ENCODE measurements at places on chromosomes 11 and 22.

GRCh38 chr11:120254788-120255518 lies 15.0 kb downstream of the POU2F3 start:
- no peak for DNase-seq

DNA sequence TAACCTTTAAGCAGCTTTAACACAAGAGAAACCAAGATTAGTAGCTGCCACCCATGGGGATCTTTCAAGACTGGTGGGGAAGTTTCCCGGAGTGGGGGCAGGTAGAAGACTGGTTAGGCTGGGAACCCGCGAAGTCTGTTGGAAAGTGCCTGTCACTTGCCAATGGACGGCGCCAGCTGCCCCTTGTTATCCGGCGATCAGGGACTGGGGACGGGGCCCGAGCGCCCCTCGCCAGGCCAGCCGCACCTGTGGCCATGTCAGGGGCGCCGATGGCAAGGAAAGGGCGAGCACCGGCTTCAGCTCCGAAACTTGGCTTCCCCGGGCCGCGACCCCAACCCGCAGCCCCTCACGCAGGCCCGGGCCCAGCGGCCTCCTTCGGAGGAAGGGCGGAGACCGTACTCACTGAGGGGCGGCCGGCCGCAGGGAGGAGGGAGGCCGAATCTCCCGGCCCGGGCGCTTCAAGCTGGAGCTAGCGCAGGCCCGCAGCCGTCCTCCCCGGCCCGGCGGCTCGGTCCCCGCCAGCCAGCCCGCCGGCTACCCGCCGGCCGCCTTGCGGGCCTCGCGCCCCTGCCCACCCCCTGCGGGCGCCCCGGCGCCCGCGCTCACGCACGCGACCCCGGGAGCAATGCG lies 539 bp downstream of the EIF4ENIF1 start:
- DNase-seq, result peak; percentile 32

- DNase-seq, result peak; percentile 83
Measured at GRCh38 chr11:8168485-8169257, at the start of gene RIC3. RIC3 (minus strand) TSS chr11:8169025; CDS start chr11:8168989, 36 bp downstream.

- no peak for DNase-seq
Measured at GRCh38 chr11:70577948-70578347, 179.6 kb downstream of the CTTN start.

DNA sequence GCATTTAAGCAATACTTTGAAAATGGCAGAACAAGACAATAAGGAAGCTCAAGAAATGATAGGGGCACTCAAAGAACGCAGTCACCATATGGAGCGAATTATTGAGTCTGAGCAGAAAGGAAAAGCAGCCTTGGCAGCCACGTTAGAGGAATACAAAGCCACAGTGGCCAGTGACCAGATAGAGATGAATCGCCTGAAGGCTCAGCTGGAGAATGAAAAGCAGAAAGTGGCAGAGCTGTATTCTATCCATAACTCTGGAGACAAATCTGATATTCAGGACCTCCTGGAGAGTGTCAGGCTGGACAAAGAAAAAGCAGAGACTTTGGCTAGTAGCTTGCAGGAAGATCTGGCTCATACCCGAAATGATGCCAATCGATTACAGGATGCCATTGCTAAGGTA lies 51.9 kb downstream of the SPECC1L start:
- DNase-seq, result no peak

GRCh38 chr11:119536801-119537200 lies 113.8 kb upstream of the THY1 start:
- no peak for DNase-seq

GRCh38 chr11:77111277-77111676 lies 8.6 kb downstream of the OMP start:
- DNase-seq, result no peak

DNA sequence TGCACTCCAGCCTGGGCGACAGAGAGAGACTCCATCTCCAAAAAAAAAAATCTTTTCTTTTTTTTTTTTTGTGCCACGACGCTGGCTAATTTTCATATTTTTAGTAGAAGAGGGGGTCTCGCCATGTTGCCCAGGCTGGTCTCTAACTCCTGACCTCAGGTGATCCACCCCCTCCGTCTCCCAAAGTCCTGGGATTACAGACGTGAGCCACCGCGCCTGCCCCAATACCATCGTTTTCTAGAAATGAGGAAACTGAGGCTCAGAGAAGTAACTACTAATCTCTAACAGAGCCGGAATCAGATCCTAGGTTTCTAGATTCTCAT lies 13.5 kb downstream of the SSH3 start:
- DNase-seq, result no peak

DNA sequence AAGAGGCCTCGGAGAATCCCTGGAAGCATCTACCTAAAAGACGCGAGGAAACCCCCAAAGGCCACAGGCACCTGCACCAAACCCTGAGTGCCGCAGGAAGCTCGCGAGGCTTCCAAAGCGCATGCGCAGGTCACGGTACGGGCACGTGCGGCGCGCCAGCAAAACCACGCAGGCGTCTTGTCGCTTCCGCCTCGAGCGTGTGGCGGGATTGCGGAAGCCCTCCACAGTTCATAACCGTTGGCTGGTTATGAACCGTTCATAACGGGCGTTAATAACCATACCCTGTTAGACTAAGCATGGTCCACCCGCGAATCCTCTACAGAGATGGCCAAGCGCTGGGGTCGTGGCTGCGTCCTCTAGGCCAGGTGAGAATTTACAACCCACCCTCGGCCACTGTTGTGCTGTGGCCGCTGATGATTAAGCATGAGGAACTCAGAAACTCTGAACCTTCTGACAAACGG lies 46.4 kb downstream of the MORC2 start:
- peak; percentile 61 for DNase-seq

- DNase-seq, result no peak
Measured at GRCh38 chr11:19817870-19818269, 105.2 kb downstream of the NAV2 start.

- no peak for DNase-seq
Measured at GRCh38 chr11:70080763-70081162, 2.6 kb downstream of the ANO1 start.

DNA sequence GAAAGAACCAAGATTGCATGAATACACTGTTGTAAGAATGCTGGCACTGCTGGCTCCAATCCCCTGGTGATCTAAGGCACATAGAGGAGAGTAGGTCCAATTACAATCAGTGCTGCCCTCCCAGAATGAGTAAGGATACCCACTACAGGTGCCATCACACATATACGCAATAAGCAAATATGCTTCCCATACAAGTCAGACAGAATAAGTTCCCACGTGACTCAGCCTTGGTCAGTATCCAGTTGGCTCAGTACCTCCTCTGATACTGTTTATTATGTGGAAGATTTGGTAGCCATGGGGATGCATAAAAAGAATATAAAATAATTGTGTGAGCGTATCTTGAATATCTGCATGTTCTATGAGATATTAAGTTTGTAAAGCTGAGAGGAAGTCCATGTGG lies 8.9 kb upstream of the OR2D3 start:
- DNase-seq, result no peak

GRCh38 chr11:122764371-122765090 lies 73.8 kb upstream of the CRTAM start:
- DNase-seq, result peak; percentile 84

- peak; percentile 13 for DNase-seq
Measured at GRCh38 chr22:44085743-44086270, 61.7 kb downstream of the PARVB start.

DNA sequence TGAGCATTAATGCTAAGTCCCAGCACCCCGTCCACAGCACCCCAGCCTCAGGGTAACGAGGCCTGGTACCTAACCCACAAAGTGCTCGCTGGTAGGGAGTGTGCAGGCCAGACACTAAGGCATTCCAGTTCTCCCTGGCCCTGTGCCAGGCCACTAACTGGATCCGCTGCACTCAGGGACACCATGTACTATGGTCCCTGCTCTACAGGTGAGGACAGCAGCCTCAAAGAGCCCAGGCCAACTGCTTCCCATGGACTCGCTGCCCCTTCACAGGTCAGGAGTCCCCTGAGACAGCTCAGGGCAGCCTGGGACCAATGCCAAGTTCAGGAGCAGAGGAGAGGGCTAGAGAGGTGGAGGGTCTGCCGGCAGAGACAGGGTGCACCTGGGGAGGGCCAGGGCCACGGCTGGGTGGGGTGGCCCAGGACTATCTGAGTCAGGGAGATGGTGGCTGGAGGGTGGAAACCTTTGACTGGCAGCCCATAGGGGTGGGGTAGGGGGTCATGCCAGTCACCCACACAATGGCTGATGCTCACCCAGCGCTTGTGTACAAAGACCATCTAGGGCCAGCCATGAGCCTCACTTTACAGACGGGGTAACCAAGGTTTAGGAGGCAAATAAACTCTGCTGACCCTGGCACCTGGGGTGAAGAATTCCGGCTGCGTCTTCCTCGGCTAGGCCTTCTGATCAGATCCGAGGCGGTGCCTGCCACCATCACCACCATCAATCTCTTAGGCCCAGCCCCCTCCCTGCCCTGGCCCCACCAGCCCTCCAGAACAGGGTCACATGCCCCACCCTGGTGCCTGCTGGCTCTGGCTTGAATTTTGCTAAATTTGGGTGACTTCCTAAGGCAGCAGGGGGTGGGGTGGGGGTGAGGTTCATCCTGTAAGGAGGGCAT lies 5.6 kb downstream of the OSBPL5 start:
- DNase-seq, result no peak

- no peak for DNase-seq
Measured at GRCh38 chr11:102457056-102457677, 4.6 kb upstream of the TMEM123 start.

Measured in cerebellum (tissue), 4 donors.